ENCODE measurements at places on chromosomes 2 and 18. TPM values are rescaled to one million over a fixed set of nuclear protein-coding genes. Genes with fewer than 3 reads are reported as not detected.

GRCh38 chr2:77443076-77443475, 79.1 kb downstream of the LRRTM4 start:
- H3K27me3 ChIP-seq, result no peaks in the 10 kb centered on the region
- no peak overlapping the region for H3K4me3 ChIP-seq

DNA sequence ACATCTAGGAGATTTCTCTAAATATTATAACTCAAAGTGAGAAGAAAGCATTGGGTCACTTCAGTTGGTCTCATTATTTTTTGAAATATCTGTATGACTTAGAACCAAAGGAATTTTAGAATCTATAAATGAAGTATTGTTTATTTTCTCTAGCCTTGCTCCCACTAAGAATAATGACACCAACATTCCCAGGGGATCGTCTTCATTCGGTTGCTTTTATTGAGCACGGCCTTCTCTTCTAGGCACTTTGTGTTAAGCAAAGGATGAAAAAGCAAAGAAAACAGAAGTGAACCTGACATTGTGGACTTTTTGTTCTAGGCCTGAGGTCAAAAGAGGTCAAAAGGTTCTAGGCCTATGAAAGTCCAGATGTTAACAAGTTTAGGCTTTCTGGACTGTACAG, 231.9 kb downstream of the GALR1 start:
- no peaks in the 10 kb centered on the region for H3K36me3 ChIP-seq
- no peak for DNase-seq
- no peaks in the 10 kb centered on the region for H3K4me1 ChIP-seq
- H3K4me3 ChIP-seq, result no peak overlapping the region

DNA sequence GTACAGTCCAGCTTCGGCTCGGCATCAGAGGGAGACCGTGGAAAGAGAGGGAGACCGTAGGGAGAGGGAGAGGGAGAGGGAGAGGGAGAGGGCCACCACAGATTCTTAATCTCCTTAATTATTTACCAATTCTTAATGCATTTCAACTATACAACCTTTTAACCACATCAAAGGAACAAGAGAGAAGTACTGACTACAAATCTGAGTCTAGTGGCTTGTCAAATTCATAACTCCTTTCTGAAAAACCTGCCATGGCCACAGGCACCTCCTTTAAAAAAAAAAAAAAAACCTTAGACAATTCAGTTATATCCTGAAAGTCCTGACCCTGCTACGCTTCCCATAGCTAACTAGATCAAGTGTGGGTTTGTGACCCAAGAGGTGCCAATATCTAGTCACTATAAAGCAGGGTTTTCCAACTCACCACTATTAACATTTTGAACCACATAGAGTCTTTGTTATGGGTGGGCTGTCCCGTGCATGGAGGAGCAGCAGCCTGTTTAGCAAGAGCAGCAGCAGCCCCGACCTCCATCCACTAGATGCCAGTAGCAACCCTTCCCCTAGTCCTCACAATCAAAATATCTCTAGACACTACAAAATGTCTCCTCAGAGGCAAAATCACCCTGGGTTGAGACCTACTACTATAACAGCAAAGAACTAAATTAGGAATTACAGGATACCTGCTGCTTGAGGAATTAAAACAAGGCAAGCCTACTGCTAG, 6.8 kb downstream of the ESCO1 start:
- H3K27ac ChIP-seq, result no peak overlapping the region
- peaks cover 24% of the 10 kb centered on the region for H3K4me1 ChIP-seq
- H3K27me3 ChIP-seq, result no peaks in the 10 kb centered on the region

DNA sequence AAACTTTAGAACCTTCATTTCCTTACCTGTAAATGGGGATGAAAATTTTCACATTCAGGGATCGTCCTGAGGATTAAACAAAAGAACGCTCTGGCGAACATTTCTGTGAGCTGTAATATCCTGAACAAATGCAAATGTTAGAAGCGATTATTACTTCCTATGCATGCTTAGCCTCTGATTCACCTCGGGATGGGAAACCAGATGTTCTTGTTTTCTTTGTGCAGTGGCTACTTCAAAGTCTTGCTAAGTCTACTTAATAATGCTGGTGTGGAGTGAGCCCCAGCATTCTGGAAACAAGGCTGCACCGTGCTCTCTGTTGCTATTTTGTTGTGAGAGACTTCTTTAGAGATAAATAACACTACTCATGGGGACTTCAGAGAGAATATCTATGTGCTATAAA, 119.1 kb upstream of the PELI1 start:
- H3K36me3 ChIP-seq, result no peaks in the 10 kb centered on the region
- H3K4me3 ChIP-seq, result no peak overlapping the region
- H3K4me1 ChIP-seq, result peaks cover 32% of the 10 kb centered on the region
- no peak overlapping the region for H3K27ac ChIP-seq
- no peaks in the 10 kb centered on the region for H3K27me3 ChIP-seq

GRCh38 chr18:3819961-3820360, 370.0 kb downstream of the TGIF1 start:
- H3K27ac ChIP-seq, result no peak overlapping the region
- peaks cover 11% of the 10 kb centered on the region for H3K27me3 ChIP-seq
- H3K4me3 ChIP-seq, result no peak overlapping the region
- no peaks in the 10 kb centered on the region for H3K36me3 ChIP-seq

The CYRIA gene
- 76.1 TPM for total RNA-seq

The BUB1 gene
- 5.9 TPM for total RNA-seq

The REG1B gene
- total RNA-seq, result not detected
